ENCODE measurements at places on chromosomes 1 and 21.

GRCh38 chr1:203282720-203283542, 22.4 kb upstream of the BTG2 start:
- no peak for DNase-seq

- no peak for DNase-seq
Observed at GRCh38 chr21:30014886-30015285, 75.1 kb upstream of the GRIK1 start.

DNA sequence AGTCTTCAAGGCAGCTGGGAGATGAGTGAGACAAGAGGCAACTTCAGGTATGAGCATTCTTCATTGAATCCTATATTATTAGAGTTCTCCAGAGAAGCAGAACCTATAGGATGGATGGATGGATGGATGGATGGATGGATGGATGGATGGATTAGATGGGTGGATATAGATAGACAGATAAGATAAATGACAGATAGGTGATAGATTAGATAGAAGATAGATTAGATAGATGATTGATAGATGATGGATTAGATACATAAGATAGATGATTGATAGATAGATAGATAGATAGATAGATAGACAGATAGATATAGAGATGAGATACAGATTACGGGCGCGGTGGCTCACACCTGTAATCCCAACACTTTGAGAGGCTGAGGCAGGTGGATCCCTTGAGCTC, 43.2 kb upstream of the SPOCD1 start:
- DNase-seq, result no peak

DNA sequence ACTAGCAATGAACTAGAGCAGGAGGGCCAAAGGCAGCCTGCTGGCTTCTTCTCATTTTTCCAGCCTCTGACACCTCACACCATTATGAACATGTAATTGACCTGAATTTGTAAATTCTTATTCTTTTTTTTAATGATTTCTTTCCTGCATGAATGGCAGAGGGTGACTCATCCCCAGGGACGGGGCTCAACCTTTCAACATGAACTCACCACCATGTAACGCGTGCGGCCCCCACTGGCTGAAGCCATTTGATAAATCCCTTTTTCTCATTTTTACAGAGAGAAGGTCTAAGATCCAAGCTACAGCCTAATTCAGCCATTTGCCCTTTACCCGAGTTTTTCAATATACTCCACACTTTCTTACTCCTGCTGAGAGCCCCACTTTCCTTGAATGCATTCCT, 9.3 kb upstream of the ETS2 start:
- DNase-seq, result no peak

DNA sequence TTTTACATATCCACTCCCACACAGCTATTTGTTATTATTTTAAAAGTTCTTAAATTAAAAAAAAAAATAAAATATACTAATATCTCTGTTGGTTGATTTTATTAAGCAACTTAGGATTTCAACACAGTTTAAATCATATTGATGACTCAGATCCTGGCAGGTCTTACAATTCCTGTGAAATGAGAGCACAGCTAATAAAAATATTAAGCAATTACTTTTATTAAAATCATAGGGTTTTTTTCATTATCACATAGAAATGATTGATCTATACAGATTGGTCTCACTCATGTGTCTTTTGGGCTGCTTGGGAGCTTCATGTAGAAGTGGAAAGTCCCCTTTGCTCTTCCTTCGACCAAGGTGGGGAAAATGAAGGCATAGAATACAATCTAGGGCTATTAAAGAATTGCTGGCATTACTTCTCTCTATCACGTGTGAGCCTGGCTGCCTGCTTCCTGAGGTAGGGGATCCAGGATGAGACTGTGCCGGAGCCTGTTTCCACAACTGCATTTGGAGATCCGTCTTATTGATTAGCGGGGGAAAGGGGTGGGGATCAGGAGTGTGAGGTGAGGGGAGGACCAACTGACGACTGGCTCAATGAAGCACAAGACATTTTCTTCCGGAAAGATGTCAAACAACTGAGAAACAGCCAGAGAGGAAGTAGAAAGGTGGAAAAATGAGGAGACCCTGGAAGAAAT, 858.0 kb downstream of the USP25 start:
- DNase-seq, result no peak

GRCh38 chr1:115275216-115275615, 62.8 kb downstream of the NGF start:
- DNase-seq, result no peak

DNA sequence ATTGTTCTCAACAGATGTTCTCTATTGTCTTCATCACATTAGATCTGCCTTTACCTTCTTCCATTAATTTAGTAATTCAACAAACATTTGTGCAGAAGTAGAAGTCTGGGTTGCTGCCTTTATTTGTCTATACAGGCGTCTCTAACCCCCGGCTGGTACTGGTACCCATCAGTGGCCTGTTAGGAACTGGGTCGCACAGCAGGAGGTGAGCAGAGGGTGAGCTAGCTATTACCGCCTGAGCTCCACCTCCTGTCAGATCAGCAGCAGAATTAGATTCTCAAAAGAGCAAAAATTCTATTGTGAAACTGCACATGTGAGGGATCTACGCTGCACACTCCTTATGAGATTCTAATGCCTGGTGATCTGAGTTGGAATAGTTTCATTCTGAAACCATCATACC, 12.9 kb upstream of the EDEM3 start:
- no peak for DNase-seq

DNA sequence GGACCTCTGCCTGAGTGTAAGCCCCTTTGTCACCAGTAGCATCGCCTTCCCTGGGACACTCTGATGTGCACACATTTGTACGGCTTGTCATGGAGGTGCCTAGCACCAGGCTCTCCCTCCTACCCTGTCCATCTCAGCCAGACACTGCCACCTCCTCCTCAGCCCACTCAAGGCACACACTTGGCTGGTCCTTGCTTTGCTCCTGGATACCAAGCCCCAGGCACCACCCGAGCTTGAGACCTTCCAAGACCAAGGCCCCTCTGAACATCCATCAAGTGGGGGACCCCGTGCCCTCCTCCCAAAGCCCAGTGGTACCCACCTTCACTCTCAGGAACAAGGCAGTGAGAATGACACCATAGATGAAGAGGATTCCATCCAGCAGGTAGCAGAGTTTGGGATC, 78.0 kb downstream of the CD247 start:
- no peak for DNase-seq

All from stimulated activated CD4-positive, alpha-beta T cell treated with anti-CD3 and anti-CD28 coated beads, Interleukin-15, amount 100 ng/mL, for 48 hours (primary cell).